ENCODE measurements at places on chromosomes 3 and 15.
A peak's percentile ranks its signal among the peaks of the same experiment; 100 is the strongest.

- DNase-seq = no peak
Observed at GRCh38 chr15:97728791-97729190, 231.7 kb upstream of the ARRDC4 start.

- no peak for DNase-seq
Observed at GRCh38 chr3:25476639-25477038, 48.6 kb downstream of the RARB start.

DNA sequence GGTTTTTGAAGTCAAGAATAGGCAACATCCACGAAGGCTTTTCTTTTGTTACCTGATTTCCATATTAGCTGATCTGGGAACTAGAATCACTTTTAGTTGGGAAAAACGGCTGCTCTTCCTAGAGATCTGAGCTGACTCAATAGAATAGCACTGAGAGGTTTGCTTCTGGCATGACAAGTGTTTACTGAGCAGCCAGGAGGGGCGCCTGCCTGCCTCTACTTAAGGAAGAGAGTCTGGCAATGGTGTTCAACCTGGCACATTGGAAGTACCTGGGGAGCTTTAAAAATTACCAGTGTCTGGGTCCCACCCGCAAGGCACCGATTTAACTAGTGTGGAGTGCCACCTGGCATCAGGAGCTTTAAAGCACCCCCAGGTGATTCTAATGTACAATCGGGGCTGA is 34.4 kb downstream of the FAM43A start:
- DNase-seq = no peak

DNA sequence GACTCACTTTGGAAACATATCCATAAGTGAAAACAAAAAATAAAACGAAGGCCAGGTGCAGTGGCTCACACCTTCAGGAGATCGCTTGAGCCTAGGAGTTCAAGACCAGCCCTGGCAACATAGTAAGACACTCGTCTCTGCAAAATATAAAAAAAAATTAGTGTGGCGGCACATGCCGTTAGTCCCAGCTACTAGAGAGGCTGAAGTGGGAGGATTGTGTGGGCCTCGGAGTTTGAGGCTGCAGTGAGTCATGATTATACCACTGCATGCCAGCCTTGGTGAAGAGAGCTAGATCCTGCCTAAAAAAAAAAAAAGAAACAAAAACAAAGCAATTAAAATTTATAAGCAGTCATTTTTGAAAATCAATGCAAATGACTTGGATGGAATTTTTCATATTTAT is 54.7 kb upstream of the NANOGP8 start:
- no peak for DNase-seq

DNA sequence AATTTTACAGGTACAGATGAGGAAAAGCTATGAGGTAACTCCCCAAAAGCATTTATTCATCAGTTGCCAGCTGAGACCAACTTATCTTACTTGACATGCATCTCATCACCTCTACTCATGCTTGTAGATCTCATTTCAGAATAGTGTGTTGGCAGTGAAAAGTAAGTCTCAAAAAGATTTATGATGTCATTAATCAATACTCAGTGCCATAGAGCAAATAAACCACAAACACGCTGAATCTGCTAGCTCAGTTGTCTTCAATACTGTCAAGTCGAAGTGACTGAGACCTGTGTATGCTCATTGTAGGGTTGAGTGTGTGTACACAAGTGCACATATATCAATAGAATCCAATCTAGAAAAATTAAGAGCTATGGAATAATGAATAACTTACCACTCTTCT is 413.5 kb downstream of the CNTN3 start:
- no peak for DNase-seq

DNA sequence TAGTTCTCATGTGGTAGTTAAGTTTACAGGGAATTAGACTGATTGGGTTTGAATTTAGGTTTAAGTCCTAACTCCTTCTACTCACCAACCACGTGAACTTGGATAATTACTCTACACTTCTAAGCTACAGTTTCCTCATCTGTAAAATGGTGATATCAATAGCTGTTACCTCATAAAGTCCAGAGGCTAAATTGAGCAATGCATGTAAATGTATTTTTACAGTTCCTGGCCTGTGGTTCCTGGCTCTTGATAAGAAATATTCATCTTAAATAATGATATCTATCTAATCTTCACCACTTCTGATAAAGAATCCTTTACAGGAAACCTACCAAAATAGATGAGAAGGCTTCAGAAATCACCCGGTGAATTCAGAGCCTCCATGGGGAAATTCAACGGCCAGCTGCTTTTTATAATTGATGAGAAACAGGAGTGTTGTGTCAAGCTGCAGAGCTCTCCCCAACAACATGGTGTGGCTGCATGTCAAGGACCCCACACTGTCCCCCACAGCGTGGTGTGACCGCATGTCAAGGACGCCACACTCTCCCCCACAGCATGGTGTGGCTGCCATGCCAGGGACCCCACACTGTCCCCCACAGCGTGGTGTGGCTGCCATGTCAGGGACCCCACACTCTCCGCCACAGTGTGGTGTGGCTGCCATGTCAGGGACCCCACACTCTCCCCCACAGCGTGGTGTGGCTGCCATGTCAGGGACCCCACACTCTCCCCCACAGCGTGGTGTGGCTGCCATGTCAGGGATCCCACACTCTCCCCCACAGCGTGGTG is 80.8 kb upstream of the PEX5L start:
- no peak for DNase-seq

- DNase-seq = no peak
Observed at GRCh38 chr3:192550356-192550755, 177.0 kb downstream of the FGF12 start.

DNA sequence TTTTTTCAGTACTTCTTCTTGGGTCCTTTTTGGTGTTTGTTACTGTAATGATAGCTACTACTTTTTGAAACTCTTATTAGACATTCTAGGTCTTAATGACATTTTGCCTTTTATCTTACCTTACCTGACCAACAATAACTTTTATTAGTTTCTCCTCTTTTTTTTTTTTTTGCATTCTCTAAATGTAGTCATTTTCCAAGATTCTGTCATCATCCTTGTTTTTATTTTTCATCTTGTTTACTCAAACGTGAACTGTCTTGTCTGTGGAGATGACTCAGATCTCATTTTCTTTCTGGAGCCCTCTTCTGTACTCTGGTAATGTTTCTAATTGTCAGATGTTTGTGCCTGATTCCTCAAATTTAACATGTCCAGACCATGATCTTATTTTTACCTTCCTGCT is 2.9 kb downstream of the ABHD5 start:
- no peak for DNase-seq

- no peak for DNase-seq
Observed at GRCh38 chr3:120473389-120473788, 22.6 kb upstream of the FSTL1 start.

- DNase-seq = no peak
Observed at GRCh38 chr3:28243424-28244106, 2.1 kb downstream of the CMC1 start.

DNA sequence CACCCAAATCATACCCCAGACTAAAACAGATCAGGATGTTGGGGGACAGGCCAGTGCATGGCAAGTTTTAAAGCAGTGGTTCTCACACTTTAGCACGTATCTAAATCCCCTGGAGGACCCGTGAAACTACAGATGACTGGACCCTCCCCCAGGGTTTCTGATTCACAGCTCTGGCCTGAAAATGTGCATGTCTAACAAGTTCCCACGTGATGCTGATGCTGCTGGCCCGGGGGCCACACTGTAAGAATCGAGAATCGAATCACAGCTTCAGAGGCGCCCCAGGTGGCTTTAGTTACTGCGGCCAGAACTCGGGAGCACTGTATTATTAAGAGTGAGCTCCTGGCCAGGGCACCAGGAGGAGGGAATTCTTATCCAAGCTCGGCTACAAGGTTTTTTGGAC is 11.6 kb downstream of the ADAMTS17 start:
- no peak for DNase-seq

DNA sequence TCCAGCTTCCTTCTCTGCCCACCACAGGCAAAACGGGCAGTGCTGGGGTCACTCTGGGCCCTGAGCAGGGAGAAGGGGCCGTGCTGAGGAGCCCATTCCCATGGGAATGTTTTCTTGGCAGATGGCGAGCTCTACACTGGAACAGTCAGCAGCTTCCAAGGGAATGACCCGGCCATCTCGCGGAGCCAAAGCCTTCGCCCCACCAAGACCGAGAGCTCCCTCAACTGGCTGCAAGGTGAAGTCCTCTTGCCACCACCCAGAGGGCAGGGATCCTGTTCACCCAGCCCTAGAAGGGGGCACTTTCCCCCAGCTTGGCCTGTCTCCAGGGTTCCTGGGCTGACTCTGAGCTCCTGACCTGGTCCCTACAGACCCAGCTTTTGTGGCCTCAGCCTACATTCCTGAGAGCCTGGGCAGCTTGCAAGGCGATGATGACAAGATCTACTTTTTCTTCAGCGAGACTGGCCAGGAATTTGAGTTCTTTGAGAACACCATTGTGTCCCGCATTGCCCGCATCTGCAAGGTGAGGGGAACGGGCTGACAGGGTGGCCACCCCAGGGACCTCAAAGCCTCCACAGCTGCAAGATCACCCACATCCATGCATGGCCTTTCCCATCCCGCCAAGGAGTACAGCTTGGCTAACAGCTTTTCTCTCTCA is 12.4 kb downstream of the CIB1 start:
- no peak for DNase-seq

- no peak for DNase-seq
Observed at GRCh38 chr3:99545941-99546580, 92.3 kb upstream of the COL8A1 start.

GRCh38 chr3:1228289-1228688 is 135.5 kb downstream of the CNTN6 start:
- DNase-seq = no peak

- no peak for DNase-seq
Observed at GRCh38 chr3:112931736-112932521, 43.0 kb downstream of the CD200R1 start.

DNA sequence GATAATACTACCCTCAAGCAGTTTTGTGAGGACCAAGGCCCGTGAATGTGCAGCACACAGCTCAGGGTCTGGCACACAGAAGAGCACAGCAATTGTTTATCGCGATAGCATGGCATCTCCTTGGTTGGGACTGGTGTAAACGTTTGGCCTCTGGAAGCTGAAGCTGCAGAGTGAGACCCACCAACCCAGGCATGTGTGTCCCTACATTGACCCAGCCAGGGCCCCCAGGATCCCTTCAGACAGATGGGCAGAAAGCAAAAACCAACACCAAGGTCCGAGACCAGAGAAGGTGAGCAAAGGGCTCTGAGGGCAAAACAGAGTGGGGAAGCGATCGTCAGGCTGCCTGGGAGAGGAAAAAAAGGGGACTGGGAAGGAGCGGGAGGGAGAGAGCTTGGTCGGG is 12.6 kb upstream of the PSTPIP1 start:
- no peak for DNase-seq

- DNase-seq = no peak
Observed at GRCh38 chr3:31959951-31960792, 20.9 kb downstream of the OSBPL10 start.

- no peak for DNase-seq
Observed at GRCh38 chr3:184050217-184050847, 2.5 kb upstream of the HTR3C start.

DNA sequence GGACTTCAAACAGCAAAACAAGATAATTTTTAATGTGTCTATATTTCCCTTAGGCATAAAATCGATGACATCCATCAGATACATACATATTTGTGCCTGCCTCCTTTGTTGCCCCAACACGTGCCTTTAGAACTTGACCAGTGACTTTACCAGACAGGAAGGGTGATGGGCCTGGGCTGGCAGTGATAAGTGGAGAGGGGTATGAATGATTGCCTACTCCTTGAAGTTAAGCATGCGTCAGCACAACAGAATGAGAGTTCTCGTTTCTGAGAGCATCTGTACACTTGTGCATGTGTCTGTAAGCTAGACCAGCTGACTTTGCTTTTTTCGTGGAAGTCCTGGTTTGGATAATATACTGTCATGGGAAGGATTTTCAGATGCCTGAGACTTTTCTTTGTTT is 54.9 kb upstream of the COL6A6 start:
- DNase-seq = no peak

GRCh38 chr3:182384221-182384620 is 409.1 kb upstream of the ATP11B start:
- no peak for DNase-seq

DNA sequence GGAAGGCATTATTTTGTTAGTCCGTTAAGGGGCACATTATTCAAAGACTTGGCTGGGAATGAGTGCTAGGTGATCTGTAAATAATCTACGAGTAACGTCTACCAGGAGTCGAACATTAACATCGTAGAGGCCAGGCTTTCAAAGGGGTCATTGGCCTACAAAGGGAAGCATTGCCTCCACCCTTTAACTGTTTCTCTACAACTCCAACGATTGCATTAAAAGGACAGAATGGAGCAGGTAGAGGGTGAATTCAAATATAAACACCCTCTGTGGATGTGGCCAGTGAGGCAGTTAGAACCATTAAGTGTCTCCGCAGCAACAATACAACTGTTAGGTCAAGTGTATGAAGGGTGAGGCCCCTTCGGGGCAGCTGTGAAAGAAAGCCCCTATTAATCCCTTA is 126.0 kb upstream of the LMOD3 start:
- DNase-seq = no peak

GRCh38 chr3:141291559-141292355 is 60.1 kb downstream of the PXYLP1 start:
- no peak for DNase-seq

DNA sequence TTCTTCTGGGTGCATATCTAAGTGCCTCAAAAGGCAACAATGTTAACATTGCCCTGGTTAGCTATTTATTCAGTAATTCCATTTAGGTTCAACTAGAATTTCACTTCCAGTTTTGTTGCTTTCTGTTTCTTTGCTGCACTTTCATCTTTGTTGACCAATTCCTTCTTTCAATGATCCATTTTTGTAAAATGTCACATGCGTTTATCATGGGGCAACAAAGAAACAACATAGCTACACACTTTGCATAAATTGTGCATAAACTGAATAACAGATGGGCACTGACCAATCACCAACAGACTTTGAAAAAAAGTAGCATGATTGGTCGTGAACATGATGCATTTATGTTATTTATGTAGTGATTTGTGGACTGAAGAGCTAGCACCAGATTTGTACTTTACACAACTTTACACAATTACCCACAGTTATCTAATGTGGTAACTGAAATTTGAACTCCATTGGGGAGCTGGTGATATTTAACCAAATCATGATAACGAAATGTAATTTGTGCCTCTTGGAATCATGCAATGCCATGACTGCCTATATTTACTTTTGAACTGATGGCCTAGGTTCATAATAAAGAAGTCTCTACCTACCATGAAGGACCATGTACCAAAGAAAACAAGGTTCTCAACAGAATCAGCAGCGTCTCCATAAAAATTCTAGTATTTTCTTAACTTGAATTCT is 7.1 kb upstream of the CPOX start:
- no peak for DNase-seq

GRCh38 chr15:87293031-87293430 is 963.5 kb downstream of the NTRK3 start:
- no peak for DNase-seq

DNA sequence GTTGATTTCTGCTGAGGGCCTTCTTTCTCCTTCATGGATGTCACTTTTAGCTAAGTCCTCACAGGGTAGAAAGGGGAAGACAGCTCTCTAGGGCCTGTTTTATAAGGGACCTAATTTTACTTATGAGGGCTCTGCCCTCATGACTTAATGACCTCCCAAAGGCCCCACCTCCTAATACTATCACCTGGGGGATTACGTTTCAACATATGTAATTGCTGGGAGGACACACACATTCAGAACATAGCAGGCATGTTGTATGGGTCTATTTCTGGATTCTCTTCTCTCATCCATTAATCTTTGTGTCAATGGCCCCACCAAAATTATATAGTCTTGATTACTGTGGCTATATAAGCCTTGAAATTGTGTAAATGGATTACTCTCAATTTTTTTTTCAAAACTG is 255.0 kb downstream of the CLSTN2 start:
- no peak for DNase-seq

- peak; percentile 61 for DNase-seq
Observed at GRCh38 chr3:120093911-120094775, at the start of gene GSK3B. GSK3B (minus strand) TSS chr3:120094447; CDS start chr3:120093434, 1,013 bp downstream.

GRCh38 chr3:67941433-67942030 is 287.1 kb upstream of the SUCLG2 start:
- no peak for DNase-seq

Data from stimulated activated CD4-positive, alpha-beta T cell treated with anti-CD3 and anti-CD28 coated beads, Interleukin-12 subunit alpha, Interleukin-12 subunit beta, amount 100 ng/mL, for 48 hours (primary cell).